ENCODE measurements at places on chromosomes 16 and 17. TPM values are rescaled to one million over a fixed set of nuclear protein-coding genes. Genes with fewer than 3 reads are reported as not detected.

Gene C17orf107
- 1.6 TPM for polyA plus RNA-seq

Gene ABCA5
- polyA plus RNA-seq, result 27.0 TPM

Gene ARL17A
- 21.3 TPM for polyA plus RNA-seq

Gene PIPOX
- 11.6 TPM for polyA plus RNA-seq

Gene ADAM11
- 2.2 TPM for polyA plus RNA-seq

Gene KRT20
- polyA plus RNA-seq, result 0.08 TPM

Gene CDK3
- 14.1 TPM for polyA plus RNA-seq

Gene ZNF19
- 13.8 TPM for polyA plus RNA-seq

Gene DPEP3
- 0.37 TPM for polyA plus RNA-seq

Gene PNMT
- 3.3 TPM for polyA plus RNA-seq

Gene CETP
- polyA plus RNA-seq, result 13.8 TPM

Gene ZNF205
- 14.5 TPM for polyA plus RNA-seq

Gene RND2
- 3.7 TPM for polyA plus RNA-seq

Gene CRAMP1
- 18.6 TPM for polyA plus RNA-seq

Gene CLEC3A
- polyA plus RNA-seq, result 0.09 TPM

Gene SMTNL2
- 66.4 TPM for polyA plus RNA-seq

Gene PPP1R9B
- 50.4 TPM for polyA plus RNA-seq

Gene FBRS
- 52.8 TPM for polyA plus RNA-seq

Gene RCVRN
- 0.32 TPM for polyA plus RNA-seq

Gene TBC1D3E
- not detected for polyA plus RNA-seq

Gene CES3
- 3.6 TPM for polyA plus RNA-seq

Gene ITGA2B
- polyA plus RNA-seq, result 5.5 TPM

Gene CDH3
- polyA plus RNA-seq, result 72.7 TPM

Gene CCDC40
- polyA plus RNA-seq, result 12.8 TPM

Gene MYADML2
- polyA plus RNA-seq, result 0.14 TPM

Gene MPDU1
- 122 TPM for polyA plus RNA-seq

Gene CLEC18B
- 124 TPM for polyA plus RNA-seq

Gene CDH8
- polyA plus RNA-seq, result 5.7 TPM
